GM23248 (cell line): ENCODE measurements at places on chromosomes 7 and 10. TPM values are rescaled to one million over a fixed set of nuclear protein-coding genes. Genes with fewer than 3 reads are reported as not detected.

DNA sequence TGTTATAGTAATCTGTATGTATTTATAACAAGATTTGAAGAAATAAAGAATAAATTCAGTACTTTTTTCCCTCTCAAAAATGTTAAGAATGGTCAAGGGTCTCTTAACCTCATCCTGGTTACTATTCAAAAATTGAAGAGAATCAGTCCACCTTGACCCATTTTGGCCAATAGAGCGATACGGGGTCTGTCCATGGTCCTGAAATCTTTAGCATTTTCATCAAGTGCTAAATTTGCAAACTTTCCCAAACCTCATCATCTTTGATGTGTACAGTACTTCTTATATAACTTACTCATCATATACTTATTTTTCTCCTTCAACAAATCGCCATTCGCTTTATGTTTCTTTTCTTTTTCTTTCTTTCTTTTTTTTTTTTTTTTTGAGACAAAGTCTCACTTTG is 23.6 kb downstream of the TMEM178B start:
- peak; percentile 30 for DNase-seq

UCMA gene
- not detected in 2 replicates for total RNA-seq

FXYD4 gene
- total RNA-seq = not detected in 2 replicates

- no peak for DNase-seq
Measured at GRCh38 chr7:113652501-113652900, 266.3 kb downstream of the PPP1R3A start.

HOXA1 gene
- 0.89 and 0.97 TPM in 2 replicates for total RNA-seq

DNA sequence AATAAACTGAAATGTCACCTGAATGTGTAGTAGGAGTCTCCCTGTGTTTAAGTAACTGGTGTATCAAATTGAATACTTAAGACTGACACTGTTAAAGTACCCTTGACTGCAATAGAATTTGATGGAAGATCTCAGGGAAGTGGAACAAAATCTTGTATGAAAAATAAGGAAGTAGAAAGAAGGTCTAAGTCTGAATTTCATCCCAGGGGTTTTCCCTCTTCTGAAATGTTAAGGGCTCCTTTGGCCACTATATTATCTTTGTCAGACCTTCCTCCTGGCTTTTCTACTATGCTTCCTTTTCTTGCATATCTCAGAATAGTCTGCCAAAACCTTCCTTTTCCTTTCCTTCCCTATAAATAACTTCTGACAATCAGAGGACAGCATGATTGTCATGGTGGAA is 59.6 kb downstream of the BLNK start:
- DNase-seq = no peak

DNA sequence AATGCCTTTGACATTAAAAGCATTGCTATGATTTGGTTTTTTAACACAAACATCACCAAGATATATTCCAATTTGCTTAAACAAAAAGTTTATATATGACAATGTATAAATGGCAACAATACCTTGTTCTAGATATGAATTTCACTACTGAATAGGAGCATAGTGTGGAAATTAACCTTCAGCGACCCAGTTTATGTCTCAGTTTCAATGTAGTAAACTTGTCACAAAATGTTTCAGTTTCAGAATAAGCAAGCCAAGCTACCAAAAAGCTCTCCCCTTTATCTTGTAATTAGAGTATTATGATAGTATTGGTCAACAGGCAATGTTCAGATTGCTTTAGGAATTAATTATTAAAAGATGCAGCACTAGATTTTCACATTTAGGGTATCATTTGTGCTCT is 99.6 kb upstream of the PCDH15 start:
- no peak for DNase-seq

GRCh38 chr10:102261842-102262241 is 16.5 kb downstream of the GBF1 start:
- DNase-seq = peak; percentile 30

CREB5 gene
- 13.6 and 14.8 TPM in 2 replicates for total RNA-seq

SUN3 gene
- not detected in 2 replicates for total RNA-seq

SH2D4B gene
- not detected in 2 replicates for total RNA-seq

GRCh38 chr7:144691240-144691639 is 144.6 kb downstream of the TPK1 start:
- DNase-seq = no peak

TSPAN33 gene
- total RNA-seq = 0.76 TPM in 2 replicates

SLC26A4 gene
- total RNA-seq = 0.25 and 0.43 TPM in 2 replicates

- no peak for DNase-seq
Measured at GRCh38 chr7:97007583-97007861, 2.2 kb downstream of the DLX6 start.

DNA sequence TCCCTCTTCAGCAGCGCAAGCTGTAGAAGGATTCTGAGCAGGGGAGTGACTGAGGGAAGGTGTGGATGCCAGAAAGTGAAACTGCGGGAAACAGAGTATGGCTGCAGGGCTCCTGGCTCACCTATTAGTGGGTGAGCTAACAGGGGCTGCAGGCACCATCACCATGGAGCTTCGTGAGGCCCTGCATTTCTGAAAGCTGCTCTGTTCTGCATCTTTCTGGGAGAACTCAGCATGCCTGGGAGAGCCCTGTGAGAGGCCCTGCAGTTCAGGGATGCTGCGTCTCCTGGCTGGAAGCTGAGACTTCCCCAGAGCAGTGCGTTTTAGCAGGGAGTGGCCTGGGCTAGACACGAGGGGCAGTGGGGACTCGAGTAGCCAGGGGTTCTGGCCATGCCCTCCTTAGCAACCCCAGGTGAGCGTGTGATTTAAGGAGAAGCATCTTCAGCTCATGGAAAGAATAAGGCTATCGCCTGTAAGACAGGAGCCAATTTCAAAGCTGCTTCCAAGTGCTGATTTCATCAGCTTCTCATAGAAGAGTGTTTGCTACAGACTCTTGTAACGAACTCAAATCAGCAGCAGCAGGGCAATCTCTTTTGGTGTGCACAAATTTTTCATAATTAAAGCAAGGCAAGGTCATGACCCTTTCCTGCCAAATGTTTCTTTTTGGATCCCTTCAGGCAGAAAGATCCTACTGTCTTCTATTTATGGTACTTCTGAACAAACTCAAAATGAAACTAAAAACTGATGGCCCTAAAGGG is 293.6 kb upstream of the ZNF32 start:
- peak; percentile 17 for DNase-seq

H2BK1 gene
- not detected in 2 replicates for total RNA-seq

DNA sequence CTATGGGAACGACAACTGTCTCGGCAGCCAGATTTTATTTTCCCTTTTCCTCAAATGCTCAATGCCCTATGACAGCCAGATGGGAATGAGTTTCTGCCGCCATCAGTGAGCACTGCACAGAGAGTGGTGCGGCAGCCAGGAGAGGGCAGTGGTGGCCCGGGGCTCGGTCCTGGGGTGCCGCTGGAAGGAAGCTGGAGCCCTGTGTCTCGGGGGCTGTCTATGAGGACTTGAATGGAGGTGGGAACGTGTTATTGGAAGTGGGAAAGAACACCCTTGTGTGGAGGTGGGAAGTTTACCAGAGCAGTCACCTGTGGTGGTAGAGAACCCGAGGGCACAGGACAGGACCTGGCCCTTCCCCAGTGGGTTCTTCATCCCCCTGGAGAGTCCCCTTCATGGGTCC is 35.8 kb downstream of the JAKMIP3 start:
- no peak for DNase-seq

DNA sequence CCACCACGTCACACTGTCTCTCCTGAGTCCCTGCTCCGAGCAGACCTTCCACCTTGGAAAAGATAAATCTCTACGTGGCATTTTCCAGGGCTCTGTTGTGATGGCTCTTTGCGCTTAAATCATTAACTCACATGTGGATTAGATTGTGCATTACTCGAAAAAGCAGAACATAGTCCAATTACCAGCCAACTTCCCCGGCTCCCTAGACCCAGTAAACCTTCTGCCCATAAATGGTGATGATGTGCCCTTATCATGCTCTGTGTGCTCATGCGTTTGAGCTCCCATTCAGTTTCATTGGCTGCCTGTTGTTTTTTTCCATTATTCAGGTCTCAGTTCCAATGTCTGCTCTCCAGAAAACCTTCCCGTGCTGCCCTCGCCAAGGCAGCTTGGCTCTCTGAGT is 471.2 kb downstream of the GLRX3 start:
- no peak for DNase-seq

GATA3 gene
- not detected in 2 replicates for total RNA-seq

DNA sequence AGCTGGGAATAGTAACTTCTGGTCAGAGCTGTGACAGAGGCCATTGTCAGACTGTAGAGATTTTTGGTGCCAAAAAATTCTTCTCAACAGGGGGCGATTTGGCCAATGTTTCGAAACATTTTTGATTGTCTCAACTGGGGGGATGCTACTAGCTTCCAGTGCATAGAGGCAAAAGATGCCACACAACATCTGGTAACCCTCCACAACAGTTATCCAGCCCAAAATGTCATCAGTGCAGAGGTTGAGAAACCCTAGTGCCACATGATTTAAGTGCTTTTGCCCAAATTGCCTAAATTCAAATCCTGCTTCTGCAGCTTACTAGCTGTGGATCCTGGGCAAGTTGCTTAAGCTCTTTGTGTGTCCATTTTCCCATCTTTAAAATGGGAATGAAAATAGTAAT is 71.9 kb downstream of the FZD1 start:
- no peak for DNase-seq

GRCh38 chr7:91182819-91183764 is 81.1 kb upstream of the FZD1 start:
- peak; percentile 95 for DNase-seq

SLC13A4 gene
- total RNA-seq = 0.11 TPM in 1 of 2 replicates, not detected in the other

- no peak for DNase-seq
Measured at GRCh38 chr7:158188676-158189075, 398.9 kb downstream of the PTPRN2 start.

GRCh38 chr7:142445019-142445686 is 187.3 kb upstream of the PRSS58 start:
- no peak for DNase-seq

DNA sequence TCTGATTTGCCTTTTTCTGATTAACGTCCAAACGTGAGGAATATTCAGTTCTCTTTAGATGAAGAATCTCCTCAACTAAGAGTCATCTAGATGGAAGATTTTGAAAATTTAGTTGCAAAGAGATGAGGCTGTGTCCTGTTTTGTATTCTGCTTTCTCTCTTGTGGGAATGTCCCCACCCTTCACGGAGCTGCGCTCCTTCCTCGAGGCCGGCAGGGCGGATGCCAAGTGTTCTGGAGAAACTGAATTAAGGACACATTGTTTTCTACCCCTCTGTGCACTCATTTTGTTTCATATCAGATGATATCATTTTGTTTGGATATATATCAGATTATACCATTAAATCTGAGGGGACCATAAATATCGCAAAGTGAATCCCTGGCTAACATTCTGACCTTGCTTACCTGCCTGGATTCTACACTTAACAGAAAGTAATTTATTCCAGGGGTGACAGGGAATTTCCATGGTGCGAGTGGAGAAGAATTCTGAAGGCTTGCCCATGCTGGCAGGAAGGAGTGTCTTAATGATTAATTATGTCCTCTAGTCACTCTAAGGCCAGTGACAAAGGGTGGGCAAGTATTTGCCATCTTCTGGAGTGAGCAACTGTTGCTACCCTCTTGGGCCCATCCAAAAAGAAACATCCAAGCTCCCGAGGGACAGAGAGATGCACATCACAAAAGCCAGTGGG is 47.9 kb upstream of the IGFBP3 start:
- no peak for DNase-seq

- no peak for DNase-seq
Measured at GRCh38 chr7:35524112-35524804, 170.7 kb downstream of the HERPUD2 start.

DNA sequence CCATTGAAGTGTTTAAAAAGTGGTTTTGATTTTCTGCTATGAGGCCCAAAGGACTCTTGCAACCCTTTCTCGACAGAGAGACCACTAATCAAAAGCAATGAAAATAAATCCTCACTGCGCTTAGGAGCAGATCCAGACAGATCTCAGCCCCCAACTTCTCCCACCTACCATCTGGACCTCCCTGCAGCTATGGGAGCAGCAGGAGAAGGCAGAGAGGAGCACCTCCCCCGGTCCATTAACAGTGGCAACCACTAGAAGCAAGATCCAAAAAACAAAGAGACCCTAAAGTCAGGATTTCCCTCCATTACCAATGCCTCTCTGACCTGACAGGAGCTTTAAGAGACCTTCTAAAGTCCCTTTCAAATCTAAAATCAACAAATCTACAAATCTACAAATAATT is 99.0 kb upstream of the LSM8 start:
- DNase-seq = no peak

ACTR3C gene
- total RNA-seq = not detected in 2 replicates

- peak; percentile 38 for DNase-seq
Measured at GRCh38 chr10:3838460-3839437, 53.7 kb upstream of the KLF6 start.

DNA sequence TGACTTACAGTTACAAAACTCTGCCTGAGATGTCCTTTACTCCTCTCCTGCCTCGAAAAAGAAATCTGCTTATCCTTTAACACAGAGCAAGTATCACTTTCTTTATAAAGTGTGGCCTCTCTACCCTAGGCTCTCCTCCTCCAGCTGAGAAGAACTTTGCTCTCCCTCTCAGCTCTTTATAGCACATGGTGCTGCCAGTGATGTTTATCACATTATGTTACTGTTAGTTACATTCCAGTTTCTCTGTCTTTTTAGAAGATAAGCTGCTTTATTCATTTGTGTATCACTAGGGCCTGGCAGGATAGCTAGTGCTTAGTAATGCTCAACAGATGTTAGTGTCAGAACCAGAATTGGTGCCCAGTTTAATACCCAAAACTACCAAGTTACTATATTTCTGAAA is 41.1 kb upstream of the TMEM229A start:
- DNase-seq = no peak

- DNase-seq = peak; percentile 15
Measured at GRCh38 chr7:85471307-85471706, 284.5 kb upstream of the SEMA3D start.

GRCh38 chr7:95396136-95397032 is at the start of gene PON3:
Gene PON3 (minus strand): TSS chr7:95396375. CDS start chr7:95396350, 25 bp downstream.
- DNase-seq = peak; percentile 37

TUBAL3 gene
- total RNA-seq = not detected in 2 replicates

DNA sequence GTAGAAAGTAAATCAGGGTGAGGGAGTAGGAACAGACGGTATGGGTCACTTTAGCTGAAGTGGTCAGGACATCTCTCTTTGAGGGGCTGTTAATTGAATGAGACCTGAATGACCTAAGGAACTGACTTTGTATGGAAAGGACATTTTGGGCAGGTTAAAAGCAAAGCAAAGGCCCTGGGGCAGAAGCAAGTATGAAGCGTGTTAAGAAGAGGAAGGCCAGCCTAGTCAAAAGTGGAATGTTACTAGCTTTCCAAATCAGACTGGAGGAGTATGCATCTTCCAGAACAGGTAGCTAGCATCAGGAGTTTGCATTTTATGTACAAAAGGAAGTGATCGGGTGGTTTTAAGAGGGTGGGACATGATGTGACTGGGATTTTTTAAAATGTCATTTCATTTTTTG is 70.9 kb upstream of the PCGF5 start:
- no peak for DNase-seq

TUBB8 gene
- not detected in 2 replicates for total RNA-seq

CPSF4 gene
- 21.2 and 44.9 TPM in 2 replicates for total RNA-seq

- no peak for DNase-seq
Measured at GRCh38 chr10:2246747-2247146, 509.4 kb upstream of the ADARB2 start.

GRCh38 chr10:132925071-132925561 is 17.3 kb downstream of the CFAP46 start:
- DNase-seq = no peak

CCDC3 gene
- not detected in 2 replicates for total RNA-seq
